ENCODE measurements at places on chromosomes 12 and 14.

- no peak for DNase-seq
Measured at GRCh38 chr14:74792249-74793039, 29.3 kb downstream of the YLPM1 start.

GRCh38 chr14:22626590-22626989, 17.6 kb downstream of the OR6J1 start:
- no peak for DNase-seq

GRCh38 chr12:85043829-85044228, 7.7 kb downstream of the LRRIQ1 start:
- DNase-seq: no peak

- no peak for DNase-seq
Measured at GRCh38 chr14:90447720-90448497, 51.1 kb downstream of the CALM1 start.

DNA sequence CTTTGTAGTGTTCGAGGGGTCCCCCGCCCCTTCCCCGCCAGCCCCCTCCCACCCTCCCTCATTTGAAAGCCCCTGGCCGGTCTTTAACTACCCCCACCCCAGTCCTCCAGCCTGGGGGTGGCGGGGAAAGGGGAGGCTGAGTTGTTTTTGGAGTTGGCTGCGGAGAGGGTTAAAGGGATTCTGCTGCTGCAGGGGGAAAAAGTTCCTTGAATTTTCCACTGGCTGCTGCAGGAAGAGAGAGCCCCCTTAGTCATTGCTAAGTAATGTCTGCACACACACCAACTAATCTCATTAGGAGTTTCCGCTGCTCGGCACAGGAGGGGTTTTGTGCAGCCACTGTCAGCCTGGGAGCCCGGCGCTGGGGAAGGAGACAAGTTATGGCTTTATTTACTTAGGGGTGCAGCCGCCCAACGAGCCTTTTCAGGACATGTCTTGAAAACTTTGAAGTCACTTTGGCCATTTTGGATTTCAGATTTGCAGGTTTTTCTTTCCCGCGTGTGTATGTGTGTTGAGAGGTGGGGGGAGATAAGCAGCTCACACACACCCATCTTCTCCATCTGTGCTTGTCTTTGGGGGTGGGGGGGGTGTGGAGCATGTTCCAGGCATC, 1.8 kb downstream of the ELK3 start:
- DNase-seq: no peak

DNA sequence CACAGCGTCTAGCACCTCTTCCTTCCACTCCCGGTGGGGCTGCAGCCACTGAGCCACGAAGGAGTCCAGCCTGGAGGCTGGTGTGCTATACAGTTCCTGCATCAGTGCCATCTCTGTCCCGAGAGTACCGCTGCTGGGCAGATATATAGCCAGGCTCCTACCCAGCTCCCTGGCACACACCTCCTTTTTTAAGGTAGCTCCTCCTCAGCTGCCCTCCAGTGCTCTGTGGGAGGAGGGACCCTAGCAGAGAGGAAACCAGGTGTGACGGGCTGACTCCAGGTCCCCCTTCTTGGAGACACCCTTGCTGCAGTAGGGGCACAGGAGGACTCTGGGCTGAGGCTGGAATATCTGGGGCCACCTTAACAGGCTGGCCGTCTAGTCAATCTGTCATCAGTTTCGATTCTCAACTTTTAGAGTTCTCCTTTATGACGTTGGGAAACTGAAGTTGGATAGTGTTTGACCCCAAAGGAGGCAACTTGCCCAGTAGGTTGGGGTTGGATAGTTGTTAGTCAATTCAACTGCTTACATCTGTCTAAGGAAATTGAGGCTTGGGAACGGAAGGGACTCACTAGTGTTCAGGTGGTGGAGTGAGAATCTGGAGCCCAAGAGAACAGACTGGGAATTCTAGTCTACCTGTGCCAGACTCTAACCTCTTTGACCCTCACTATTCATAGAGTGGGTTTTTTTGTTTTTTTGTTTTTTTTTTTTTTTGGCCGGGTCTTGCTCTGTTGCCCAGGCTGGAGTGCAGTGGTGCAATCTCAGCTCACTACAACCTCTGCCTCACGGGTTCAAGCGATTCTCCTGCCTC, at the start of gene OASL:
OASL (minus strand) TSS at position 386 of the 808 bp plus-strand sequence; CDS start at position 111, 275 bp downstream.
- DNase-seq: no peak

GRCh38 chr12:68870443-68870842, 62.5 kb downstream of the MDM2 start:
- DNase-seq: no peak

GRCh38 chr12:54390176-54390667, 5.7 kb upstream of the ZNF385A start:
- DNase-seq: no peak

DNA sequence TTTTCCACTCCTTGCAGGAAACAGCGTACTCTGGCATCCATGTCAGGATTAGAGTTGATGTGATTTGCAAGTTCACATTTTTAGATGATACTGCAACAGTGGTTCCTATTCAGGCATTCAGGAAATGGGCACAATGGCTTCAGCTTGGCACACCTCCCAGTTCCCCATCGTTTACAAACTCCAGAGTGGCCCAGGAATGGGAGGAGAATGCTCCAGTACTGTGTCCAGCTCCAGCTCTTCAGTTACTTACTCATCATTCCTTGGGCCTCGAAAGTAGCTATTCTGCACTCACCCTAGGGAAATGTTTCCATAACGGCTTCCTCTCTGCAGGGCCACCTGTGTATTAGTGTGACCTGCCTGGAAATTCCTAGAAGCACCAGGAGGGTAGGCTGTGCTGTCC, 239.7 kb upstream of the RGS6 start:
- no peak for DNase-seq

DNA sequence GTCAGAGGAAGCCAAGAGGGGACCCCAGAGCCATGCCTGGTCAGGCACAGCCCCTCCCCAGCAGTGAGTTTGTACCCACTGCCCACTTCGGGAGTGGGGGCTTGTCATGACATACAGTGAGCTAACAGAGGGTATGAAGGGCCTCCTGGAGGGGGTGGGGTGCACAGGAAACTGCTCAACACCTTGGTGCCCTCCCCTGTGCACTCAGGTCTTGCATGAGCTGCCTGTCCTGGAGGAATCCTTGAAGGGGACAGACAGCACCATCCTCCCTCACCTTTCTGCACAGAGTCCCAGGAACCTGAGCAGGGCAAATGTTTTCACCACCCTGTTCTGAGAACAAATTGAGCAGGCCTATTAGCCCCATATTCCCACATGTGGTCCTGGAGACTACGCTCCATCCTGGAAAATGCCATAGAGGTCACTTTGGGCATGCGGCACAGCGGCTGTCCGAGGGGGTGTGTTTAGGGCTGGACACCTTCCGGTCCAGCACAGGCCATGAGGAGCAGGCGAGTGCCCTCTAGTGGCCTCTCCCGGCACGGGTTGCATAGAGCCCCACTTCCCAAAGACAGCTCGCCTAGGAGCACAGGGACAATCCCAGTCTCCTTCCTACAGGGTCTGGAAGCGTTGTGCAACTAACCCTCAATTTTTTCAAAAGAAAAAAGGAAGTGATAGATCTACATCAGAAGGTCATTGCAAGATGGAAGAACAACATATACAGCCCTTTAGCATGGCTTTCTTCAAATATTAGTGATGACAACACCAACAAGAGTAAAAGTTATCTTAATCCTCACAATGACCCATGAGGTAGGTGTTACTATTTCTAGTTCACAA, 31.9 kb upstream of the ZFP36L1 start:
- DNase-seq: no peak

GRCh38 chr14:101622251-101623076, 61.2 kb downstream of the DIO3 start:
- no peak for DNase-seq

GRCh38 chr12:79058342-79058741, 193.8 kb downstream of the SYT1 start:
- DNase-seq: no peak

Measured in stimulated activated CD4-positive, alpha-beta T cell treated with anti-CD3 and anti-CD28 coated beads, Interleukin-15, amount 100 ng/mL, for 48 hours (primary cell).